Urinary bladder (tissue), 4 donors: ENCODE measurements at places on chromosomes 4 and X. TPM values are rescaled to one million over a fixed set of nuclear protein-coding genes. Genes with fewer than 3 reads are reported as not detected.

DNA sequence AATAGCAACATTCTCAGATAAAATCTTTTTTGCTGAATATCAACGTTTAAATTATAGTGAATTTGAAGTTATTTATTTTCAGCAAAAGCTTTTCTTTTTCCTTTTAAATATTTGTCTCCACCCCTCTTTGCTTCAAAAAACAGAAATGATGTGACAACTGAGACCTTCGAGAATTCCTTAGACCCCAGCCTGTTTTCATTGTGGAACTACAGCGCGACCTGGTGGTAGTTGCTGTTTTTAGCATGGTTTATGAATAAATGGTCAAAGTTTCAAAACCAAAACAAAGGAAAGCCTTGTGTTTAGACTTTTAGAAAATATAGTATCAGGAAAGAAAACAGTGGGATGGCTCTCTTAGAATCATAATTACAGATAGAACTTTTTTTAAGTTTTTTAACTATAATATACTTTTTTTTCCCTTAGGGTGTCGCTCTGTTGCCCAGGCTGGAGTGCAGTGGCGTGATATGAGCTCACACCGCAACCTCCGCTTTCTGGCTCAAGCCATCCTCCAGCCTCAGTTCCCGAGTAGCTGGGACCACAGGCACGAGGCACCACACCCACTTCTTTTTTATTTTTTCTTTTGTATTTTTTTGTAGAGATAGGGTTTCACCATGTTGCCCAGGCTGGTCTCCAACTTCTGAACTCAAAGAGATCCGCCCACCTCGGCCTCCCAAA is 26.8 kb upstream of the TMEM184C start:
- DNase-seq, result peak; percentile 70

DNA sequence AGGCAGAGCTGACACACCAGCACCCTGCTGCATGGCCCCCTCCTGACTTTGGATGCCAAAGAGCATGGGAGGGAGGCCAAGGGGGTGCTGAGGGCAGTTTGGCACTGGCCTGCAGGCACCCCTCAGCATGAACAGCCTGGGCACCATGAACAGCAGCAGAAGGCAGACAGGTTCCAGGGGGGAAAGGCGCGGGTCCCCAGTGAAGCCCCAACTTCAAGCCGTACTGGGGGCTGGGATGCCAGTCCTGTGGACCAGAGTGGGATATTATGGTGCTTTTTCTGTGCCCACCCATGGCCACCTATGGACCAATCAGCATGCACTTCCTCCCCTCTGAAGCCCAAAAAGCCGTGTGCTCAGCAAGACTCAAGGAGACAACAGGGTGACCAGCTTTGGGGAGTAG is 389.9 kb downstream of the TEX13C start:
- no peak for DNase-seq

DNA sequence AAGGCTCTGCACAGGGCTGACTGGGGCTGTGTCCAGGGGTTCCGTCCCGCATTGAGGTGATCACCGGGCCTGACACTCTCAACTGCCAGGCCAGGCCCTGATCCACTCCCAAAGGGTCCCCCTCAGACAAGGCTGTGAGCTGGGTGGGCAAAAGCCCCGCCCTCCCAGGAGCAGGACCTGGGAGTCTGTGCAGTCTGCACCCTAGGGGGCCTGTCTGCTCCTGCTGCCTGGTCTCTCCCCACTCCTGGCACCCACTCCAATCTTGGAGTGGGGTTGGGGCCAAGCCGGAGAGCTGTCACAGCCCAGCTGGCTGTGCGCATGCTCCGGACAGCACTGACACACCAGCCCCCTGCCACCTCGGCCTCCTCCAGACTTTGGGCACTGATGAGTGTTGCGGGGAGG is 9.4 kb upstream of the SPP1 start:
- DNase-seq, result no peak

- DNase-seq, result no peak
These were observed 87.3 kb downstream of the LCORL start for GRCh38 chr4:17934286-17934685.

DNA sequence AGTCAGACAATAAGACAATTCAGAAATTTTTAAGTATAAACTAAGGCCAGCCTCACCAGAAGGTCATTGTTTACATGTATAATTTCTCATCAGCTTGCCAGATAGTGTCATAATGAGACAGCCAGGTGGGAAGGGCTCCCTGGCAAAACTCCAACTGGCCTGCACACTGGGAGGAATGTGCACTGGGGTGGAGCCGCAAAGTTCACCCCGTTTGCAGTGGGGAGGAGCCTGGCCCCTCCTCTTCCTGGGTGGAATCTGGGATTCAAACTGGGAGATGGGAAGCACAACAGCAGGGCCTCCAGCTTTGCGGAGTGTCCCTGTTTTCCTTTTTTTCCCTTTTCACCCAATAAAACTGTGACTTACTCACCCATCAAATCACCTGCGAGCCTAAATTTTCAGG is 329.9 kb downstream of the SMARCA1 start:
- no peak for DNase-seq

Gene TRAM1L1
- total RNA-seq, result 7.2 TPM

- DNase-seq, result no peak
These were observed 101.4 kb upstream of the RAB40AL start for GRCh38 chrX:102835504-102836146.

Gene CSAG1
- total RNA-seq, result not detected

Gene HDAC6
- total RNA-seq, result 63.8 TPM

DNA sequence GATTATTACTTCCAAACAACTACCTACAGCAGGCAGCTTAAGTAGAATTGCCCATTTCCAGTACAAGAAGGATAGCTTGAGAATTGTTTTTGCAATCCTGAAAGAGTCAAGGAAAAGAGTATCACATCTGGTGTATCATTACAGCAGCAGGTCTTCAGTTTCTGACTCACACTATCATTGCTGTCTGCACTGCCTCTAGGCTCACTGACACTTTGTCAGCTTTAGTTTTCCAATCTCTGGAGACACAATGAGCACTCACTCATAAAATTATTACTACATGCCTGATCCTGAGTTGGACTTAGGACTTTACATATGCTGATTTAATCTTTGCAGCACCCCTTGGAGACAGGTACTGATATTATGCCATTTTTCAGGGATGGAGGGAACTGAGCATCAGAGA is 244.6 kb upstream of the BOD1L1 start:
- DNase-seq, result no peak

GRCh38 chrX:72308566-72309296 is 3.0 kb upstream of the CITED1 start:
- DNase-seq, result peak; percentile 11

DNA sequence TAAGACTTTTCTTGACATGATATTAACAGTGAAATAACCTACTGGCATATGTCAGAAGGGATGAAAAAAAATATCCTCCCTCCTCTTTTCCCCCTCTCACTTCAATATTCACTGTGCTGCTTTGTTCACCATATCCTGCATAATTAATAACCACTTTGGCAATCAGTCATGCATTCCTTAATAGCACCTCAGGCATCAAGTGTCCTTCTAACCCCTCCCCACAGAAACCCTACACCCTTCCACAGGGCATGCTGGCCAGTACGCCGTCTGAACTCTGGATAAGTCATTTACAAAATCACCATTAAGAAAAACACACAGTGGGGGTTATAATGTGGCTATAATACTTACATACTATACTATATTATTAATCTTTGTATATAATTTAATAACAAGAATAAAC is 165.9 kb downstream of the PDGFC start:
- no peak for DNase-seq

GRCh38 chr4:91057871-91058270 is 930.7 kb downstream of the CCSER1 start:
- DNase-seq, result no peak

Gene FAM9B
- 0.79 TPM for total RNA-seq

Gene BANK1
- total RNA-seq, result 6.7 TPM

Gene PIR
- 15.0 TPM for total RNA-seq

GRCh38 chrX:2507904-2508627 is 7.3 kb upstream of the DHRSX start:
- DNase-seq, result no peak

- no peak for DNase-seq
These were observed 122.5 kb downstream of the ADAMTS3 start for GRCh38 chr4:72446353-72447055.

DNA sequence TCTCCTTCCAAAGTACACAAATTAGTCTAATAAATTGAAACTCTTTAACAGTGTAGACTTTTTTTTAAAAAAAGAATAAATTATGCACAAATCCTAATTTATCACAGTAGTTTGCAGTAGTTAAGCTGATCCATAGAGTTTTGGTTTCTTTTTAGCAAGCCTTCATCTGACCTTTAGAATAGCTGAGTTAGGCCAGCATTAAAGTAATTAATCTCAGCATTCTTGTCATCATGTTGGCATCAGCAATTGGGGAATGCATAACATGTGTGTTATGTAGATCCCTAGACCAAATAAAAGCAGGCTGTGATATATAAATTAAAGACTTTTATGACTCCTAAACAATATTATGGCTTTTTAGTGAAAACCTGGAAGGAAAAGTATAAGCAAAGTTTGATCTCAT is 426.5 kb upstream of the PABPC4L start:
- peak; percentile 40 for DNase-seq

Gene RAB9B
- 33.6 TPM for total RNA-seq

DNA sequence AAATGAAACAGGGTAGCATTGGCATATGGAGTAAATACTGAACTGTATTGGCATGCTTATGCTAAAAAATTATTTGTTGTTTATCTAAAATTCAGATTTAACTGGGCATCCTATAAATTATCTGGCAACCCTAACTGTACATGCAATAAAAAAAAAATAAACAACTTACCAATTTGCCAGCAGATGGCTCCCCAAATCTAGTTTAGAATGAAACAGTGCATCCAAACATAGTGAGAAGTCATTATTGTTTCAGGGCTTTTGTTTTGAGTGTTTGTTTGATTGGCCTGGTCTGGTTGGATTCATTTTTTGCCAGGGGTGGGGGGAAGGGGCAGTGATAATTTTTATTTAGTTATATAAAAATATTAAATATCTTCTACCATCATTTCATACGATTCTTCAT is 12.8 kb upstream of the NSUN7 start:
- DNase-seq, result no peak

Gene MPP1
- 21.0 TPM for total RNA-seq

DNA sequence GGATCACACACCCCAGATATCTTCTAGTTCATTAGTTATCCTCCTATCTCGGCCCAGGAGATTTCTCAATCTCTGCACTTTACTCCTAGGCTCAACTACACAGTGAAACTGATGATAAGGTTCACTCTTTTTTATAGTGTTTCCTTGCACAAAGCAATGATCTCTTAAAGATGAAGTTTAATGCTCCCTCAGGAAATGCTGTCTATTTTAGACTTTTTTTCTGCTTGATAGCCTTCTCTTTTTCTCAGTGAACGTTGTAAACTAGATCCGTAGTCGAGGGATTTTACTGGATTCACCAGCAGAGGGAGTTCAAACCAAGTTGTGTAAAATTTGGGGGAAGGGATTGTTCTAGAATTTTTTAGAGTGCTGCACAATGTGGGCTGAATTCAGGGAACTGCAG is 269.6 kb downstream of the GBA3 start:
- no peak for DNase-seq

Gene AFM
- not detected for total RNA-seq

DNA sequence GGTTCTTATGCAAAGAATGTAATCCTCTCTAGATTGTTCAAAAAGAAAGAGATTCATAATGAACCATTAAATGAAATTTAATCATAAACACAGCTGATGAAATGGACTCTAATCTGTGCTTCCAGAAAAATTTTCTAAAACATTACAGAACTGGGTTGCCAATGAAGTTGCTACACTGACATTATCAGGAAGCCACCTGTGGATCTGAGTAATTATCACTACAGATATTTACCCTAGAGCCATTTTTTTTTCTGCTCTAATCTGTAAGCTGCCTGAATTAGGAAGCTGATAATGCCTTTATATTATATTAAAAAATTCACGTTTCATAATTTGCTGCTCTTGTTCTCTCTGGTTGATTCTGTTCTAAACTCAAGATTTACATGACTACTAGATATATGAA is 380.1 kb downstream of the GRIA2 start:
- no peak for DNase-seq

GRCh38 chrX:79564362-79564761 is 197.2 kb upstream of the ITM2A start:
- no peak for DNase-seq

Gene SMIM43
- 0.21 TPM for total RNA-seq

GRCh38 chr4:151439320-151439719 is 30.3 kb downstream of the FHIP1A start:
- no peak for DNase-seq

DNA sequence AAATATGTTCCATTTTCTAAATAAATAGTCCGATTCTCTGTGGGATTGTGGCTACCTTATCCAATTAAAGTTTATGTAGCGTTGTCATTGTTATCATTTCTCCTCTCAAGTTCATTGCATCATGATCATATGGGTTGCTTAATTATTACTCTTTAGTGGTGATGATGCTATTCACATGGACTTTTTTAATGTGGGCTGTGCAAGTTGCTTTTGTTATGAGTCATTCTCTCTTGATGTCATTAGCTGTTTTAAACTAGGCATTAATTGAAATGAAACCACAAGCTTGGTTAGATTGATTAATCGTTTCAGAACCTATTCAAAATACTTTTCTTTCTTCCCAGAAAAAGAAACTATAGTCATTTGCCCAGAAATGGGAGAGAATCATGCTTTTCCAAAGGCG is 38.2 kb downstream of the NHS start:
- DNase-seq, result no peak

Gene ZNF157
- 0.53 TPM for total RNA-seq

DNA sequence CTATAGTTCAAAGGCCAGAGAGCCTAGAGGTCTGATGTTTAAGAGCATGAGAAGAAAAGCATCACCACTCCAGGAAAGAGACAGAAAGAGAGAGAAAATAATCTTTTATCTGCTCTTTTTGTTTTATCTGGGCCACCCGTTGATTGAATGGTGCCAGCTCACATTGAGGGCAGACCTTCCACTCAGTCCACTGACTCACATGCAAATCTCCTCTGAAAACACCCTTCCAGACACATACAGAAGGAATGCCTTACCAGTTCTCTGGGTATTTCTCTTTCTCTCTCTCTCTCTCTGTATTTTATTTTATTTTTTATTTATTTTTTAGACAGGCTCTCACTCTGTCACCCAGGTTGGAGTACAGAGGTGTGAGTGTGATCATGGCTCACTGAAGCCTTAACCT is 252.5 kb downstream of the DTHD1 start:
- DNase-seq, result no peak

Gene KCNE5
- 1.5 TPM for total RNA-seq

Gene HSFX4
- total RNA-seq, result not detected

Gene LRP2BP
- total RNA-seq, result 5.4 TPM

DNA sequence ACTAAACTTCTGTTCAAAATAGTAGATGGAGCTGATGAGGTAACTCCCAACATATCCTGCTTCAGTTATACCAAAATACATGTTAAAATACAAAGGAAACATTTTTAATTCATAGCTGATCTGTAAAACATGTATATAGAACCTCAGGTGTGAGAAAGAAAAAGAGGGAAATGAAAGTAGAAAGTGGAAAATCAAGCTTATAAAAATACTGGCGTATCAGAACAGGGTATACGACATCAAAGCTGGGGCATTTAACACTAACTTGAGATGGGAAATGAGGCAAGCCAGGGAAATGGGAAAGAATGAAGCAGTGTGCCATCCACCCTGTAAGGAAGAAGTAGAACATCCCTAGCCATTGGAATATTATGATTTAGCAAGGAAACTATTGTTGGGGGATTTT is 767.5 kb downstream of the DMD start:
- no peak for DNase-seq

Gene BMP2K
- 106 TPM for total RNA-seq
